ENCODE measurements at places on chromosomes 5 and 9.

DNA sequence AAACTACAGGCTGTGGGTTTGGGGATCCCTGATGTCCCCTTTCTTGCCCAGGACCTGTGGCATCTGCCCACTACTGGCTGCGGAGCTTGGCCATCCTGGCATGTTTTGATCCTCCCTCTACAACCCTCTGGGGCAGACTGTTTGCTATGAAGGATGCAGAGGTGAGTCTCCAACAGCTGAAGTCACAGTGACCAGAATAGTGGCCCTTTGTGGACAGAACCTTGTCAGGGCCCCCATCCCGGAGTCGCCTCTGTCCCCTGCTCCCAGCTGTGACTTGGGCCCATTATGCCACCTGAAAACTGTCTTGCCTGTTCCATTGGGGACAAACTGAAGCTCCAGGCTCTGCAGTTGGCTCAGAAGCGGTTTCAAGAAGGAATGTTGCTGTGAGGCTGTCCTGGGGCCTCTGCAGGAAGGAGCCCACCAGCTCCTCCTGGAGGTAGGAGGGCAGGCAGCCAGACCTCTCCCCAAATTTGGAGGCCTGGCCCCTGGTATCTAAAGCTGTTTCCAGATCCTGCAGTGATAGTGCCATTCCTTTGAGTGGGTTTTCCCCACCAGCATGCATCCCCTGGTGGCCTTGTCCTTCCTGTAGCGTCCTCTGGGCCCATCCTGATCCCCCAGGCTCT, 93.3 kb downstream of the BARX1 start:
- no peak for DNase-seq

GRCh38 chr9:14075218-14075617, 238.7 kb downstream of the NFIB start:
- no peak for DNase-seq

- no peak for DNase-seq
These were observed 3.0 kb downstream of the RLN2 start for GRCh38 chr9:5301544-5301943.

DNA sequence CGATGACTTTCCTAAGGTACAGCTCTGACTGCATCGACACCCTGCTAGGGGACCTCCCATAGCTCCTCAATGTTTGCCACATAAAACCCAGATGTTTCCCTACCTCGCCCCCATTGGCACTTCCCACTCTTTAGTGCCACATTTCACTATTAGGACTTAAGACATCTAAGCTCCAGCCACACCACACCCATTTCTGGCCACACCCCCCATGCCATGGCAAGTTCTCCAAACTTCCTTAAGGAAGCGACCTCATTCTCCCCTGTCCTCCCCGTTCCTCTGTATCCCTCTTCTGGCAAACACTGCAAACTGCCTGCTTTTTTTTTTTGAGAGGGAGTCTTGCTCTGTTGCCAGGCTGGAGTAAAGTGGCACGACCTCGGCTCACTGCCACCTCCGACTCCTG, 62.9 kb downstream of the USP20 start:
- DNase-seq, result no peak

- DNase-seq, result no peak
These were observed 54.4 kb upstream of the CTSL start for GRCh38 chr9:87671478-87671877.

DNA sequence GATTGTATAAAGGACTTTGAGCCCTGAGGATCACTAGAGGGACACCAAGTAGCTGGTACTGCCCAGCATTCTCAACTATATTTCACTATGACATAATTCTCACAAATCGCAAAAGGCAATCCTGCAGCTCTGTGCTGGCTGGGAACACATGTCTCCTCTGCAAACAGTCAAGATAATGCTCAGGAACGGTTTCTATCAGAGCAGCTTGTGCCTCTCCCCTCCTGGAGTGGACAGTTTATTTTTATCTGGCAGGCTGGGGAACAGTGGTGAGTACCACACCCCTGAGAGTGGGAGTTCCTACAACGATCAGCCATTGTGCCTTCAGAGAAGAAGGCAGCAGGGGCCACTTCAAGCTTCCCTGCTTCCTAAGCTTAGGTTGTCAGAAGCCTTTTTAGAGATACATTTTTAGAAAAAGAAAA, 65.8 kb downstream of the ERAP1 start:
- no peak for DNase-seq

DNA sequence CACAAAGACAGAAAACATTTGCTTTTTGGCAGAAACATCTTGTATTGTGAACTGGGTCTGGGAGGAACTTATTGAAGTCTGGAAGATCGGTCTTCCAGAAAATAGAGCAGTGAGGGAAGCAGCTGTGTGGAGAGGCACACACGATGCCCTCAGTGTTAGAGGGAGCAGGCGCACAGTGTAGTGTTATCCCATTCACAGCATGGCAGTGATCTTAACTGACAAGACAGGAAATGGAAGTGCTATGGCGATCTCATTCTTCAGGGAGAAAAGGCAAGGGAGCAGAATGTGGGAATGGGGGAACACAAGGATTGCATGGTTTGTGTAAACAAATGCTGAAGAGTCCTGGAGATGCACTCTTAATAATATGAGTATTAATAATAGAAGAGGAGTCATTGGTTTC, 161.0 kb downstream of the PBX3 start:
- DNase-seq, result no peak

DNA sequence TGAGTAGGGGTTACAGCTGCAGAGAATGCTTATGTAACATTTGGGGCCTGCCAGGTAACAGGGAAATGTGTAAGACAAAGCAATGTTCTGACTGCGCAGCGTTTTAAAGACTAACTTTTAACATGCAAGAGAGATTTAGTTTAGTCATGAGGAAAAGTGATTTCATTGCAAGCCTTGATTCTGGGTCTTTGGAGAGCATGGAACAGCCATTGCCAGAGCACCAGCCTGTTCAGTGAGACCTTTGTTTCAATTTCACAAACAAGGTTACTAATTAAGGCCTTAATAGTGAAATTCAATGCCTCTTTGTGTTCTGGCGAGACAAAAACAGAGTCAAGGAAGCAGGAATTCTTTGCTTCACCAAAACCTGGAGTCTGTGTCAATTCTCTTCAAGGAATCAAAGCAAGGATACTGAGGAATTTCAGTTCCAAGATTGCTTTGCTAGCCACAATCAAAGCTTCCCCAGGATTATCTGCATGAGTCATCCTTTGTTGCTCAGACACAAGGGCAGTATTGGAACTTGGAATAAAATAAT, 14.4 kb downstream of the CKMT2 start:
- no peak for DNase-seq

DNA sequence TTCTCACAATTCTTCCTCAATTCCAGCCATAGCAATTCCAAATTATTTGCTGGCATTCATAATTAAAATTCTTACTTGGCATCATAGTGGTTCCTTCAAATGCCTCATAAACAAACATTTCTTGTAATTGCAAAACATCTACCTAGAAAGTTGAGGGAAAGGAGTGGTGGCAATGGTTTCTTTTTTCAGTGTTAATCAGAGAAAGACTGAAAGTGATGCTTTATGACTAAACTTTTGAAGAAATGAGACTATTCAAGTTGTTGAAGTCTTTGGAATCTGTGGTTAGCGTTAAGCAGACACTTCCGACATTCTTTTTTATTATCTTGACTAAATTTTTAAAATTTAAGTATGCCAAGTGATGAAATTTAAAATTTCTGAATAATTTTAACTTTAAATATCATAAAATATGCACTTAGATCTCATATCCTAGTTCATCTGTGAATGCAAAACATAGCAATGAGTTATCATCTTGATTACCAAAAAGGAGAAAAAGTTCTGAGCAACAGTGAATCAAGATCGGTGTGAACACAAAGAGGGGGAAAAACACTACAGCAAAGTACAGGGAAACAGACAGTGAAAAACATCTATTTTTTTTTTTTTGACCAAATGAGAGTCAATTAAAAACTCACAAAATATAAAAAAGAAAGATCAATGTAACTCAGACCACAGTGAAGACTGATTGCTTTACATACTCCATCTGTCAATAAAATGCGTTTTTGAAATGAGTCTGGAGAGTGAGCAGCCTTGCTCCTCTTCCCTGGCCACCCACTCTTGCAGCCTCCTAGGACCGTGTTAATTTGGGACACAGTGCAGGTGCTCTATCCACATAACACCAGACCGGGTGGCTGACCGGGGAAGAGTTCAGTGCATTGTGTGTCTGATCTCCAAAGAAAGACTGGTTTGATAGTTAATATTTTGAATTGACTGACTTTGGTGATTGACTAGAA, 20.6 kb upstream of the IL7R start:
- DNase-seq, result no peak

GRCh38 chr9:36461323-36461722, 61.3 kb upstream of the RNF38 start:
- no peak for DNase-seq

DNA sequence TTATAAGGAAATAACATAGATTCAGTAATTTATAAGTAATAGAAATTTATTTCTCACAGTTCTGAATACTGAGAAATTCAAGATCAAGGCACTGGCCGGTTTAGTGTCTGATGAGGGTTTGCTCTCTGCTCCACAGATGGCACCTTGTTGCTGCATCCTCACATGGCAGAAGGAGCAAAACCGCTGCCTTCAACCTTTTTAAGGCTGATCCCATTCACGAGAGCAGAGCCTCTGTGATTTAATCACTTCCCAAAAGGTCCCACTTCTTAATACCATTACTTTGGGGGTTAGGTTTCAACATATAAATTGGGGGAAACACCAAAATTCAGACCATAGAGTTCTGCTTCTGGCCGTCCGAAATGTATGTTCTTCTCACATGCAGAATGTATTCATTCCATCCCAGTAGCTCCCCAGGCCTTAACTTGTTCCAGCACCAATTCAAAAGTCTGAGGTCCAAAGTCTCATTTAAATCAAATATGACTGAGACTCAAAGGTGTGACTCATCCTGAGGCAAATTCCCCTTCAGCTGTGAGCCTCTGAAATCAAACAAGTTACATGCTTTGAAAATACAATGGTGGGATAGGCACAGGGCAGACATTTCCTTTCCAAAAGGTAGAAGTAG, 30.6 kb downstream of the BAAT start:
- DNase-seq, result no peak

- no peak for DNase-seq
These were observed 26.1 kb upstream of the ANXA6 start for GRCh38 chr5:151183456-151184245.

DNA sequence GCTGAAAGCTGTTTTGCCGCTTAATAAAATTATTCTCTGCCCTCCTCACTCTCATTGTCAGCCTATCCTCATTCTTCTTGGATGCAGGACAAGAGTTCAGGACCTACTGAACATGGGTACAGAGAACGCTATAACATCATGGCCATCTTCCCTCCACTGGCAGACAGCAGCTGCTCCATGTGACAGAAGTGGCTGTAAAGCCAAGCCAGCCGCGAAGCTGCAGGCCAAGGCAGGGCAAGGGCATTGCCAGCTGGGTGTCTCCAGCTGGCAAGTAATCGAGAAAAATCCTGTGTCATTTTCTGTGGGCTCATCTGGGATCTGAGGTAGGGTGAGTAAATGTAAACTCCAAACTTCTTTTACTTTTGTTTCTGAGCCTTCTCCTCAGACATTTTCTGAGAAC, 84.8 kb downstream of the SLC25A46 start:
- DNase-seq, result no peak

DNA sequence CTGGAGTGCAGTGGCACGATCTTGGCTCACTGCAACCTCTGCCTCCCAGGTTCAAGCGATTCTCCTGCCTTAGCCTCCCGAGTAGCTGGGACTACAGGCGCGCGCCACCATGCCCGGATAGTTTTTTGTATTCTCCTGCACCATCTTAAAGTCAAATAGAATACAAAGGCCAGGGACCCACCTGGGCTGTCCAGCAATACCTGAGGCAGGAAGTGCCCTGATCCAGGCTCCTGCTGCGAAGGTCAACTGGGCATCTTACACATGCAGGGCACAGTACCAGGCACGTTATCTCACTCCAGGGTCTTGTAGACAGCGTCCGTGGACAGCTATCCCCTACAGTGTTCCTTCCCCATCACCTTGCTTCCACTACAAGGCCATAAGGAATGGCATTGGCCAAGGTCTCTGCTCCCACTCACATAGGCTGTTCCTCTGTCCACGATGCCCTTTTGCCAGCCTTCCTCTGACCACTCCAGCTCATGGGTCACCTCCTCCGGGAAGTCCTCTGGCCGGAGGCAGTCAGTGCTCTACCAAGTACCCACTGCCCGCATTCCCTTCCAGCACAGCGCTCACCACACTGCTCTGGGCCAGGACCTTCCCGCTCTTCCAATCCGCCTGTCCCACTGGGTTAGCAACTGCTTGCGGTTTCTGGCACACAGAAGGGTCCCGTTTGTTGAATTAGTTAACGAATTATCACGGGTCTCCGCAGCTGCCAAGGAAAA, 978 bp downstream of the P4HA2 start:
- DNase-seq, result no peak

DNA sequence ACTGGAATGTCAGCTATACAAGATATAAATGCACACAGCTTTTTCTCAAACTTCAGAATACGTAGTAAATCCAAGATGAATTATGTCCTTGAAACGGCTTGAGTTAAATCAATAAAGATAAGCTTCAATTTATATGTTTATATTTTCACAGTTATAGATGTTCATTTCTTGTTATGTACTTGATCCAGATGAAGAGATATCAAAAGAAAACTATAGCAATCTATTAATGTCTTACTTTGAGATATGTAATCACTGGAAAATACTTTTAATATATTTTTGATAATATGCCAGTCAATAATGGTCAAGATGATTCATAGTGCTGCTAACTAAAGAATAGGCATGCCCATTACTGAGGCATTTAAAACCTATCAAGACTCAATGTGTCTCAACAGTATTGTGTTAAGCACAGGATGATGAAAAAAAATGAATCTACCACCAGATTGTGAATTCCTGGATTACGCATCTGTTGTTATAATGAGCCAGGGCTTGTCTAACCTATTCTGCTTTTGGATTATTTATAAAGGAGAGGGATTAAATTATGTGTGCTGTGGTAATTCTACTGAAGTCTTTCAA, 372.6 kb upstream of the PRR16 start:
- DNase-seq, result no peak

DNA sequence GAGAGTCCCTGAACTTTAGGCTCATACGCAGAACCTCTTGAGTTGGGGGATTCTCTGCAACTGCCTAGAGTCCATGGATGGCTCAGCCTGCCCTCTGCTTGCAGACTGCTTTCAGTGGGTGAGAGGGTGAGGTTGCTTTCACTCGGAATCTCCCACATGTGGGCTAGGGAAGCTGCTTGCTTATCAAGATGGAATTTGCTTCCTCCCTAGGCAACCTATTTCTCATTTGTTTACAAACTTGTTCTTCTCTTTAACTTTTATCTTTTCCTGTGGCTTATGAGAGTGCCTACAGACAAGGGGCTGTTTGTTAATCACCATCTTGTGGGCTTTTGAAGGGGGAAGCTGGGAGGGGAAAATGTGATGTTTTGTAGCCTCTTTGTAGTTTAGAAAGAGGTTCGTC, 10.0 kb downstream of the TLE4 start:
- DNase-seq, result no peak

Measured in activated CD8-positive, alpha-beta memory T cell treated with anti-CD3 and anti-CD28 coated beads for 1 hour (primary cell).